Cortex of kidney (tissue), 1 donor: ENCODE measurements at places on chromosomes 2 and 18.

DNA sequence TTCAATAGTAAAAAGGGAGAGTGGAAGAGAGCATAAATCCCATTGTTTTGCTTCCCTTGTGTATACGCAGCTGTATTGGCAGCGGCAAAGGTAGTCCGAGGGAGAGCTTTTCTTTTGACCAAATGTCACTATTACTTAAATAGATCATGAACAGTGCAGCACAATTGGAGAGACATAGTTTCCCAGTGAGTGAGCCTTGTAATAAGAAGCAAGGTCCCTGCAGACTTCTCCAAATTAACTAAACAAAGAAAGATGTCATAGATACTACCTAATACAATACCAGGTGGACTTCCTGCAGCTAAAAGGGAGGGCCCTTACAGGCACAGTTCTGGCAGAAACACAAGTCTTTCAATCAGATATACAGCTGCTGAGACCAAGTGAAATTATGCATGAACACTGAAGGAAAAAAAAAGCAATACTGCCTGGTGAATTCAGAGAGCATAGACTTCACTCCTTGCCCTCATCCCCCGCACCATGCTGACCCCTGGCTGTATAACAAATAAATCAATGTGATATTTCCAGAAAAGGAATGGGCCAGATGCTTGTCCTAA lies 404.7 kb upstream of the CDH2 start:
- no peak for DNase-seq

GRCh38 chr2:172888714-172889669 lies 153.3 kb downstream of the RAPGEF4 start:
- DNase-seq: no peak

DNA sequence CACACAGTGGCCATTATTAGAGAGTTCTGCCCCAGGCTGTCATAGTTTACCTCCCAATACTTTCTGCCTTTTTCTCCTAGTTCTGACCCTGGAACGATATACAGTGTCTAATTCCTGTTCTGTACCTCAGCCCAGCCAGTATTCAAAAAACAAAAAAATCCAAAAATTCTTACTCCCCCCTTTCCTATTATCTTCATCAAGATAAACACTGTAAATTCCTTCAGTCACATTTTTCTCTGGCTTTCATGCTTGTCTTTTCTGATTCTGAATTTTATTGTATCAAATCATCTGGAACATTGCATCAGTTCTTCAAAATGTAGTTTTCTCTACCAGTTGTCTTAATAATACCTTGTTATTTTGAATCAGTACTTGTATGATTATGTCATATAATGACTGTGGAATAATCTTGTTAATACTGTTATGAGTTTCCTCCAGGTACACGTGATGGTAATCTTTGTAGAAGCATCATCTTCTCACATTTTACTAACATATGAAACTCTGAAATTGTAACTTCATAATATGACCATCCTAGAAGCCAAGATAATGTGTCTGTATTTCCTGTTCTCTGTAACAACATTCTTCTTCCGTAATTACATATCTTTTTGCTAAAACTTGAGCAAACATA lies 79.0 kb upstream of the NOSTRIN start:
- no peak for DNase-seq

- no peak for DNase-seq
Measured at GRCh38 chr18:39489431-39489830, 1923.8 kb upstream of the CELF4 start.

- DNase-seq: no peak
Measured at GRCh38 chr2:39715822-39716221, 50.1 kb downstream of the TMEM178A start.
